ENCODE measurements at places on chromosomes 16 and 17.

- DNase-seq: no peak
Measured at GRCh38 chr16:65547772-65548446, 426.0 kb upstream of the CDH11 start.

DNA sequence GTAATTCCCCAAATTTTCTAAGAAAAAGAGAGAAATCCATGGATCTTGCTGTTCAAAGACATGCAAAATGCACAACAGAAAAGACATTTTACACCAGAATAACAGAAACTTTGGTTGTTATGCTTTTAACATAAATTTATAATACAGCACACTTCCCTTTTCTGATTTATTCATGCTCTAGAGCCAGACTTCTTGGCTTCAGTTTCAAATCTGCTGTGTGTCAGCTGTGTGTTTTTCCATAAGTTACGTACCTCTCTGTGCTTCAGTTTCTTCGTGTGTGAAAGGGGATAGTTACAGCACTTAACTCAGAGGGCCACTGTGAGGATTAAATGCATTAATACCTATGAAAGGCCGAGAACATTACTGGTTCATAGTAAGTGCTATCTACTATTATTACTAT is 6.8 kb upstream of the CCL3L1 start:
- no peak for DNase-seq

GRCh38 chr16:19179546-19180490 is 11.8 kb downstream of the SYT17 start:
- no peak for DNase-seq

GRCh38 chr17:36608280-36608679 is 6.9 kb downstream of the MRM1 start:
- DNase-seq: no peak

DNA sequence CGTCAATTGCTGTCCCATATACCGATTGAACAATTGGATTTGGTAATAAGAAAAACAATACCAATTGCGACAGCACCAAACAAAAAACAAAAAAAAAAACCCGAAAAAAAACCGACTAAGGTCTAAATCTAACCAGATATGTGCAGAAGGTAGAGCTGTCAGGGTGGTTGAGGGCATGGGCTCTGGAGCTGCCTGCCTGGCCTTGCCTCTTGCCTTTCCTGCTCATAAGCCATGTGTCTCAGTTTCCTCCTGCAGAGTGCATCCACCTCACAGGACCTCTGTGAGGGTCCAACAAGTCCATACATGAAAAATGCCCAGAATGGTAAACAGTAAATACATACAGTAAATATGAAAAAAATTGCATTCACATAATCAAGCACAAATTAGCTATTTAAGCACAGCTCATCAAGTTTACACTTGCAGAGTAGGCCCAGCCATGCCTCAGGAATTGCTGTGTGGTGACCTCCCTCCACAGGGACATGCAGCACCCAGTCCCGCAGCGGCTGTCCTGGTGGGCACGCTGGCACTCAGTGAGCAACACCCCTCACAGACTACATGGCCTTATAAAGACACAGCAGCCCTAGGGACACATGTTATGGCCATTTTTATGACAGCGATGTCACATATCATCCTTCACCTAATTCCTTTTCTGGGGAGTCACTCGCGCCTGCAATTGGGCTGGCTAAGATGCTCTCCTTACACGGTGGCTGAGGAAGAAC is 17.9 kb downstream of the TBC1D28 start:
- no peak for DNase-seq

DNA sequence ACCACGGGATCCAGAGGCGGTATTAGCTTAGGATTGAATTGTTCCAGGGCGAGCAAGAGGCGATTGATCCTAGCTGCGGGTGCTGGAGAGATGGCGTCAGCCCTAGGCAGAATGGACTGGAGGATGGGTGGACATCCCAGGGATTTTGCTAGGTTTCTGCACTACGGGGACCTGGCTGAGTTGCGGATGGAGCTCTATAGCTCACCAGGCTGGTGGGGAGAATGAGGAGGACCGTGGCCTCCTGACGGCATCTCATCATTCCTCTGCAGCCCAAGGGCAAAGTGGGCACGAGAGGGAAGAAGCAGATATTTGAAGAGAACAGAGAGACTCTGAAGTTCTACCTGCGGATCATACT is 614 bp downstream of the TMEM208 start:
- no peak for DNase-seq

DNA sequence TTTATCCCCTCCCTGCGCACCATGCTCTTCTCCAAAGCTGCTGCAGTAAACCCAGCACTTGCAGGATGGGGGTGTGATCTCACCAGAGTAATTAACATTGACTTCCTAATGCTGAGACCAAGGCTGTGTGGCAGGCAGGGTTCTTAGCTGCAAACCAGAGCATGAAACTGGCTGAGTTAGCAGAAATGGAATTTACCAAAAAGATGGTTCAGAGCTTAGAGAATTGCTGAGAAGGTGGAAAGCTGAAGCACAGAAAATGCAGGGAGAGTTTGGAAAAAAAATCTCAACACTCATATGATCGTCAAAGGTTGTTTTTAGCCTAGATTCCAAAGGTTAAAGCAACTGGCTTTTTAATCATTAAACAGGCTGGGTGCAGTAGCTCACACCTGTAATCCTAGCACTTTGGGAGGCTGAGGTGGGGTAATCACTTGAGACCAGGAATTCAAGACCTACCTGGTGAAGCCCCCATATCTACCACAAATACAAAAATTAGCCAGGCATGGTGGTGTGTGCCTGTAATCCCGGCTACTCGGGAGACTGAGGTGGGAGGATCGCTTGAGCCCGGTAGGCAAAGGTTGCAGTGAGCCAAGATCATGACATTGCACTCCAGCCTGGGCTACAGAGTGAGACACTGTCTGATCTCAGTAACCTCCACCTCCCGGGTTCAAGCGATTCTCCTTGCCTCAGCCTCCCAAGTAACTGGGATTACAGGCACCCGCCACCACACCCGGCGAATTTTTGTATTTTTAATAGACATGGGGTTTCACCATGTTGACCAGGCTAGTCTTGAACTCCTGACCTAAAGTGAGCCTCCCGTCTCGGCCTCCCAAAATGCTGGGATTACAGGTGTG is 6.0 kb upstream of the TXNDC11 start:
- DNase-seq: no peak
